ENCODE measurements at places on chromosomes 1 and 21.

GRCh38 chr1:15210651-15211375 is 36.2 kb upstream of the FHAD1 start:
- DNase-seq, result no peak

DNA sequence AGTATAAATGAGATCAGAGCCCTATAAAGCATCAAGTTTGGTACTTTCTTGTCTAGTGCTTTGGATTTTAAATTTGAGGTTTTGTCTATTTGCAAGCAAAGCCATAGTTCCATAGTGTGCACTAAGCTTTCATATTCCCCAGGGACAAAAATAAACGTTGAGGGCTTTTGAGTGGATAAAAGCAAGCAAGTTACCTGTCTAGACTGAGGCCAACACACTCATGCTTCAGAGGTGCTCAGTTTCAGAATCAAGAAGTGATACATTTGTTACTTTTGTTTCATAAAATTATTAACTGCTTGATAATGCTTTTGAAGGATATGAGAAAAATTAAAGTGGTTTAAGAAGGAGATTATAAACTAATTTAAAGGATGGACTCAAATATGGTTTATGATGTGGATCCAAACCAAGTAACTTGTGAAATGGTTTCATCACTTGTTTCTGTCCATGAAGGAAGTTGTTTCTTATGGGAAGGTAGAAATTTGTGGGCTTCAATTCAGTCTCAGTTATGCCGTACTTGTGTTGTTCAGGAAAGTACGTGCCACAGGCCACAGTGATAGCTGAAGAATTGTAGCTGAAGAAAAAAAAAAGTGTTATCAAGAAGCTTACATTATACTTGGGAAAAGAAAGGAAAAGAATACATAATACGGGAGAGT is 71.2 kb downstream of the CHRM3 start:
- DNase-seq, result no peak

DNA sequence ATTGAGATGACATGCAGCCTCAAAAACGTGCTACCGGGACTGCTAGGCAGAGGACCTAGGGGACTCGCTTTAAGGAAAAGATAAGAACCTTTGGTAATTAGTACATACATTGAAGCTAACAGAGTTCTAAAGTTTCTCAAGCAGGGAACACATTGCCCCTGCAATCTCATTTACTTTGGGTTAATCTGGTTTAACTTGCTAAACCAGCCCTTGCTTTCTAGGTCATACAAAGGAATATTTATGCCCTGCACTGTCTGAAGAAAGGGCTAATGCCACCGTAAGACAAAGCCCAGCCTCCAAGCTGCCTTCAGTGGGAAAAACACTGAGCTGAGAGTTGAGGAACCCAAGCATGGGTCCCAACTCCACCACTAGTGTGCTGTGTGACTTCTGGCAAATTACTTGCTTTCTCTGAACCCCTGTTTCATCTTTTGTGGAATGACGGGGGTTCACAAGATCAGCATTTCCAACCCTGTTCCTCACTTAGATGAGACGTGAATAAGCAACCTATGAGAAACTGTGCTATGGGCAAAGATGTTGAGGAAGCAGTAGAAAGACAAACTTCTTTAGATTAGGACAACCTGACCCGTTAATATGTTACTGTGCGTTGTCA is 66.3 kb downstream of the VWA5B1 start:
- no peak for DNase-seq

DNA sequence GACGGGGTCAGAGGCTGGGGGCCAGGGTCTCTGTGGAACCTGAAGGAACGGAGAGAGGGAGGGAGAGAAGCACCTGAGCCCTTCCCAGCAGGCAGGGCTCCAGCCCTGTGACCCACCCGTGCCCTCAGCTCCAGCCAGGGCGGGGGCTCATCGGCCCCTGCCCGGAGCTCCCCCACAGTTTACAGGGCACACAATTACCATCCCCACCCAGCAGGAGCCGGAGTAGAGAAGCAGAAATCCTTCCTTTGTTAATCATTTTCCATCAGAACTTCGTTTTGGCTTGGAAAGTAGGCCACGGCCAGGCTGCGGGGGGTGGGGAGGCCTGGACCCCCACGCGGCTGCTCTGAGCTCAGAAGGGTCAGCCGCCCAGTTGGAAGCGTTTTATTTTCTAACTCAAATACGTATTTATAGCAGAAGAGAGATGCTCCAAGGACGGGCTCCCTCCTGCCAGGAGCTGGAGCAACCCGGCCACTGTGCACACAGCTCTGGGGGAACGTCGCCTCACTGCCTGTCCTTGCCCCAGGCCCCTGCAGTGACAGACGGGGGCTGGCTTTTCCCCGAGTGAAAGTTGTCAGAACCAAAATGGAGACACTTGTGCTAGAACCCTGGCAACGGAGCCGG is 42.7 kb upstream of the ADARB1 start:
- no peak for DNase-seq

DNA sequence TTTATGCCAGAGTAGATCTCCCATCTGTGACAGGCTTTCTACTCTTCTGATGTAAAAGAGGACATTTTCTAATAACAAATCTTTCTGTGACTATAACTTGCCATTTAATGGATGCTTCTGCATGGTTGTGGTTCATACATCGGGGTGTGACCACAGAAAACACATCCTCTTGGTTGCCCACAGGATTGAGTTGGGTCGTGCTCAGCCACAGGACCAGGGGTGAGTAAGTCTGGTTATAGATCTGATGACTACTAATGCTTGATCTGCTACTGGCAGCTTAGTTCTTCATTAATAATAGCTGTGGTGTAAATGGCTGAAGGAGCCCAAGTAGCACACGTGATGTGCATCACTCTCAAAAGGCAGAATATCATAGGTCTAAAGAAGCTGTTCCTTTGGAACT is 328.2 kb downstream of the RWDD3 start:
- DNase-seq, result no peak

DNA sequence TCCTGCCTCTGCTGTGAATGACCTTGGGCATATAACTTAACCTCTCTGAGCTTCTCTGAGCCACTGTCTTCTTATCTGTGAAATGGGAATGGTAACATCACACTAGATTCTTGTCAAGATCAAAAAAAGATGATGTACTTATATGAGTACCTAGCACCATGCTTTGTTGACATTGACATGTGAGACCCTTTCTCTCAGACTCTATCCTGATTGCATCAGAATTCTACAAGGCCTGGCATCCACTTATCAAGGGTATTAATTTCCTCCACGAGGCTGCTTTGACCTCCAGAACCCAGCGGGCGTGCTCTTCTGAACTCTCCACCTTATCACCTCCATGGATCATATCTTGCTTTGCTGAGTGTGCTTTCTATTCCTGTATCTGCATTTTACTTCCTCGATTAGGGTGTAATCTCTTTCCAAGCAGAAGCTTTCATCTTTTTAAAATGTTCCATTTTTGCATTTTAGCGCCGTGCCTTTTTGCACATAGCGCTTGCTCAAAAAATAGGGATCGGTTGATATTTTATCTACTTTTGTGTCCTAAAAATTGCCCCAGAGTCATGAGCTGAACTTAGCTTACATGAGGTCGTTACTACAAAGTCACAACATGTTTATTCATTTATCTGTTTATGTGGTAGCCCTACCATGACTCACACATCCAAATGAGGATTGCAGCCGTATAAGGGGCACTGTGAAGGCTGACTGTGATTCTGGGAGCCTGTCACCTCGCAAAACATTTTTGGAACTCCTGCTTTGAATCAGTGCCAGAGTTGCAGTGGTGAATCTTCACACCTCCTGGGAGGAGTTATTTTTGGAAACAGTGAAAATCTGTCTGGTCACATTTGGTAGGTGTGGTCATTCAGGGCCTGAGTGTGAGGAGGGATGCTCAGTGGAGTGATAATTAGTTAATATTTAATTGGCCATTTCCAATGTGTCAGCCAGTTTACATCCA is 63.2 kb downstream of the IER5 start:
- no peak for DNase-seq

GRCh38 chr1:220301630-220302029 is 29.4 kb upstream of the RAB3GAP2 start:
- no peak for DNase-seq

GRCh38 chr21:33151941-33152731 is 77.6 kb upstream of the IFNAR2 start:
- DNase-seq, result no peak

DNA sequence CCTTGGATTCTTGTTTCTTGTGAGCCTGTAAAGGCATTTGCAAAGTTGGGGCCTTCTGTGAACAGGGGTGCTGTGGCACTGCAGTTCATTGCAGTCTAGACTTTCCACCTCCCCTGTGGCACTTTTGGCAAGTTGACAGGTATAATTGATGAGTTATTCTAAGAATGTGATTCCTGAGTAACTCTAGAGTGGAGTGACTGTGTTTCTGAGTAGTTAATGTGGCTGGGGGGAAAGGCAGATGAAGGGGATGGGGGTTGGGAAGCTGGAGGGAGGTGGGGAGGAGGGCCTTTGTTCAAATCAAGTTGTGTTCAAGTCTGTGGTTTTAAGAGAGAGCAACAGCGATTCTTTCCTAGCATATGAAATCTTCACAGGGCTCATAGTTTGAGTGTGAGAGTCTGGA is 32.9 kb downstream of the PBX1 start:
- DNase-seq, result no peak

DNA sequence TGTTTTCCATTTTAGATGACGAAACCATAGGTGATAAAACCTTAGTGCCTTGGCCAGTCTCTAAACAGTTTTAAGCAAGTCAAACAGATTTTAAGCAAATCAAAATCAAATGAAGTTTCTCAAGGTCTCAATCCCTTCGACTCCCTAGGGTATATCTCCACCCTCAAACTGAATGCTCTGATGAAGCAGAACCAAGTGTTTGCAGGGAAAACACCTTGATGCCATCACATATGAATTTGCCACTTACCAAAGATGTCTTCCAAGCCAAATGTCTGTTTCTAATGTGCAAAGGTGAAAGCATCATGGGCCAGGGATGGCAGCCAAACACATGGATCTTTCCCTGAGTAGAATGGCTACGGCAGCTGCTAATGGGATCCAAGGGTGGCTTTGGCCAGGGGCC is 116.4 kb upstream of the COP1 start:
- no peak for DNase-seq

GRCh38 chr1:31374511-31375196 is 1.8 kb upstream of the FABP3 start:
- DNase-seq, result no peak

Data from stimulated activated CD8-positive, alpha-beta memory T cell treated with anti-CD3 and anti-CD28 coated beads, Interleukin-4, amount 100 ng/mL, for 4 hours (primary cell).